ENCODE measurements at places on chromosomes 12 and 14.

GRCh38 chr12:48078901-48079300 lies 27.0 kb downstream of the SENP1 start:
- DNase-seq: no peak

DNA sequence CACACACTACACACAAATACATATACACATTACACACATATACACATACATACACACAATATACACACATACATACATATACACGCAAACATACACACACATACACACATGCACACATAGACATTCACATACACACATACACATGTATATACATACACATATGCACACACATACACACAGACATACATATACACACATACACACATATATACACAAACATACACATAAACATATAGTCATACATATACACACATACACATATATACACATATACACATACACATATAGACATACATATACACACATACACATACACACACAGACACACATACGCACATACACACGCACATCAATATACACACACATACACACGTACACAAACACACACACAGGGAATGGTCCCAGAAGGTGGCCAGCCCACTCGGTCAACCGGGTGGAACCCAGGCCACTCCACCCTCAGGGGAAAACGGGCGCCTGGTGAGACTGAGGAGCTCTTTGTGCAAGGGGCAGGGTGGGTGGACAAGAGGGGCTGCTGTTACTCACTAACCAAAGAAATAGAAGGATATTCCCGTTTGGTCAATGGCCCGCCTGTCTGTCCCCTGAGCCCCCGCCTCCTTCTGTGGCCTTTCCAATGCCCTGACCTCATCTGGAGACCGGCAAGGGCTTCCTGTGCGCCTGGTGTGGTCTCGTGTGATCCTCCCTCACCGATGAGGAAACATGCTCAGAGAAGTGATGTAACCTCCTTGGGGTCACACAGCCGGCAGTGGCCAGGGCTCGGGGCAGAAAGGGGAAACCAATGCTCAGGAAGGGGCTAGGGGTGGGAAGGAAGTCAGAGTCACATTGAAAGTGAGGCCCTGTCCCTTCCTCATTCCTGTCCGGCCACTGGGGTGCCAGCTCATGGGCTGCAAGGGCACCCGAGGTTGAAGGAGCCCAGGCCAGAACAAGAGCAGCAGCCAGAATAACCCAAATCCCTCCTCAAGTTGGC lies 5.3 kb downstream of the TRPV4 start:
- DNase-seq: no peak

GRCh38 chr12:7190268-7191055 lies 976 bp downstream of the PEX5 start:
- DNase-seq: peak; percentile 12

- DNase-seq: no peak
These were observed 75.9 kb upstream of the DHRS4 start for GRCh38 chr14:23877538-23878180.

DNA sequence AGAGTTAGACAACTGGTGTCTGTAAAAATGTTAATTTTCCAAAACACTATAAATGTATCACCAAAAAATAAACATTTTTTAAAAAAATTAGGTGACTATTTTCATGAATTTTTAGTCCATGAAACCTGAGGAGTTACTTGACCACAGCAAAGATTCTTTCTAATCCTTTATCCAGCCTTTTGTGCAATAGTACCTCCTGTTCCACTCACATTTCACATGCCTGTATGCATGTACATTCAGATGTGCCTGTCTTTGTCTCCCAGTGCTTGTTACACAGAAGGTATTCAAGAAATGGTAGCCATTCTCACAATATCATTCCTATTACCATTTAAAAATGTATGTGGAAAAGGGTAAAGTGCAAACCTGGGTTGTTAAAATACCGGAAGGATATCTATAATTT lies 857.0 kb downstream of the DIO2 start:
- DNase-seq: no peak

DNA sequence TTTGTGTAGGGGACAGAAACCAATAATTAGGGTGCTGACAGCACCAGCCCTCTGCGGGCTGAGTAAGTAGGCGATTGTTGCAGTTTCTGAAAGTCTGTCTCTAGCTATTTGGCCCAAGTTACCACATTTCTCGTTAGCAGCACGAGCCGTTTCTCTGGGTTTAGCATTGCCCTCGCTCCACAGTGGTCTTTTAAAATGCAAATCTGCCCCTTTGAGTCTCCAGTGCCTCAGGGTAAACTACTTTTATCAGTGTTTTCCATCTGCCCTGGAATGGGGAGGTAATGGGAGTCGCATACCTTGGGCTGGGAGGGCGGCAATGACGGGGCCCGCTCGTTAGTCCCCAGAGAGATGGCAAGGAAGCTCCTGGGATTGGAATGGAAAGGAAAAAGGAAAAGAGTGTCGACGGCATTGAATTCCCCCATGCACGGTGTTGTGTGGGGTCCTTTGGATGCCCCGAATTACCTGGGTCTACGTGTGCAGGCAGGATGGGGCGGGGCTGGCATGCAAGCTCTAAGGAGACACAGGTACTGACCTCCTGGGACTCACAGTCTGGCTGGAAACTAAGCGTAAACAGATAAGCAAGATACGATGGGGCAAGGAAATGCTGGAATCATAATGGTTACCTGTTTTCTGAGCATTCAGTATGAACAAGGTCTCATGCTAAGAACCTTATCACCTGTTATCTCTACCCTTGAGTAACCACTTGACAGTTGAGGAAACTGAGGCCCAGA lies 131.8 kb upstream of the MAP1LC3B2 start:
- no peak for DNase-seq

GRCh38 chr14:35395283-35395682 lies 9.3 kb downstream of the NFKBIA start:
- DNase-seq: no peak

GRCh38 chr12:49655595-49656236 lies 32.4 kb downstream of the PRPF40B start:
- DNase-seq: no peak

DNA sequence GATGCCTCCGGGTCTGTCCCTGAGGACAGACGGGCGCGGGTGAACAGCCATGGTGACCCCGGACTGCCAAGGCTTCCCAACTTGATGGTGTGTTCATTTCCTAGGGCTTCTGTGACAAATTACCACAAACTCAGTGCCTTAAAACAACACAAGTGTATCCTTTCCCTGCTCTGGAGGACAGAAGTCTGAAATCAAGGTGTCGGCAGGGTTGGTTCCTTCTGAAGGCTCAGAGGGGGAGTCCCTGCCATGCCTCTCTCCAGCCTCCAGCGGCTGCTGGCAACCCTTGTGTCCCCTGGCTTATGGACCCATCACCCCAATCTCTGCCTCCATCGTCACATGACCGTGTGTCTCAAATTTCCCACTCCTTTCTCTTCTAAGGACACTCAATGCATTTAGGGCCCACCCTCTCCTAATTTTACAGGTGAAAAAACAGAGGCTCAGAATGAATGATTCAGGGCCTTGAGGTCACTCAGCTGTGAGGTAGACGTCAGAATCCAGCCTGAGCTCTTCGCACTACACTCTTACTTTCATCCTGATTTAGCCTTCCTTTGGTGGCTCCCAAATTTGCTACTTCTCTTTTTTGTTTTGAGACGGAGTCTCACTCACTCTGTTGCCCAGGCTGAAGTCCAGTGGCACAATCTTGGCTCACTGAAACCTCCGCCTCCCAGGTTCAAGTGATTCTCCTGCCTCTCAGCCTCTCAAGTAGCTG lies 45.4 kb downstream of the VCPKMT start:
- no peak for DNase-seq

GRCh38 chr12:49538510-49539403 lies at the start of gene KCNH3:
Gene KCNH3 (plus strand): TSS chr12:49539030. CDS start chr12:49539417, 387 bp downstream.
- no peak for DNase-seq

- DNase-seq: no peak
These were observed 412.0 kb upstream of the ATP2B1 start for GRCh38 chr12:90120627-90121026.

GRCh38 chr14:19775587-19775986 lies 2.3 kb downstream of the OR4M1 start:
- DNase-seq: no peak

DNA sequence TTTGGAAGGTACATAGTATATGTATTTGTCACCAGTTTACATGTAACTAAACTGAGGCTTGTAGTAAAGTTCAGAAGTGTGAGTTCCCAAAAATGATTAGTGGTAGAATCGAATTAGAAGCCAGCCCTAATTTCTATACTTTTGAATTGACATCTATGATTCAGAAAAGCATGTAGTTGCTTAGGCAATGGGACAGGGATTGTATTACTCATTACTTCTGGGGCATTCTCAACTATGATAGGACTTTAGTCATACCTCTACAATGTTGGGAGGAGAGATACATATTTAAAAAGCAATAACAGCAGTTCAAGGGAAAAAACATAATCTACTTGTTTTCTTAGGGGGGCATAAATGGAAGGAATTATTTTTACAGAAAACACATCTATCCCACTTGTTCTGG lies 277.9 kb upstream of the E2F7 start:
- no peak for DNase-seq

GRCh38 chr14:60199321-60199720 lies 34.1 kb upstream of the DHRS7 start:
- DNase-seq: no peak
